ENCODE measurements at places on chromosomes 11 and 22.

DNA sequence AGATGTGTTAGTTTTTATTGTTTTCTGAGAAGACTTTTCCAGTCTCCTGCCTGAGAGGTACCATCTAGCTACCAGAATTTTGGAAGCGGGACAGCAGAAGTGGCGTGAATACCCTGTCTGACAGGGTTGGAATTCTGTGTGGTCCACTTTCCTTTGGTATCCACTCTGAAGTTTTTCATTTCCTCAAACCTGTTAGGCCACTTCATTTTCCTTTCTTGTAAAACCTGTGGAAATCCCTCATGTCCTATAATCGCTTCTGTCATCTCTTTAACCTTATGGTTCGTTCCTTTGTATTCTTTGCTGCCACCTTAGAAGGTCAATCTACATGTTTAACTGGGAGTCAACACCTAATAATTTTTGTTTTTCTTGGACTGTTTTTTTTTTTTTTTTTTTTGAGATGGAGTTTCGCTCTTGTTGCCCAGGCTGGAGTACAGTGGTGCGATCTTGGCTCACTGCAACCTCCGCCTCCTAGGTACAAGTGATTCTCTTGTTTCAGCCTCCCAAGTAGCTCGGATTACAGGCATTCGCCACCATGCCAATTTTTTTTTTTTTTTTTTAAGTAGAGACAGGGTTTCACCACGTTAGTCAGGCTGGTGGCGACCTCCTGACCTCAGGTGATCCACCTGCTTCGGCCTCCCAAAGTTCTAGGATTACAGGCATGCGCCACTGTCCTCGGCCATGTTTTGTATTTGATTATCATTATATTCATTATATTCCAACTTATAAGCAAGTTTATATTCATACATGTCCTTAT lies 7.1 kb downstream of the SFI1 start:
- no peak for DNase-seq

DNA sequence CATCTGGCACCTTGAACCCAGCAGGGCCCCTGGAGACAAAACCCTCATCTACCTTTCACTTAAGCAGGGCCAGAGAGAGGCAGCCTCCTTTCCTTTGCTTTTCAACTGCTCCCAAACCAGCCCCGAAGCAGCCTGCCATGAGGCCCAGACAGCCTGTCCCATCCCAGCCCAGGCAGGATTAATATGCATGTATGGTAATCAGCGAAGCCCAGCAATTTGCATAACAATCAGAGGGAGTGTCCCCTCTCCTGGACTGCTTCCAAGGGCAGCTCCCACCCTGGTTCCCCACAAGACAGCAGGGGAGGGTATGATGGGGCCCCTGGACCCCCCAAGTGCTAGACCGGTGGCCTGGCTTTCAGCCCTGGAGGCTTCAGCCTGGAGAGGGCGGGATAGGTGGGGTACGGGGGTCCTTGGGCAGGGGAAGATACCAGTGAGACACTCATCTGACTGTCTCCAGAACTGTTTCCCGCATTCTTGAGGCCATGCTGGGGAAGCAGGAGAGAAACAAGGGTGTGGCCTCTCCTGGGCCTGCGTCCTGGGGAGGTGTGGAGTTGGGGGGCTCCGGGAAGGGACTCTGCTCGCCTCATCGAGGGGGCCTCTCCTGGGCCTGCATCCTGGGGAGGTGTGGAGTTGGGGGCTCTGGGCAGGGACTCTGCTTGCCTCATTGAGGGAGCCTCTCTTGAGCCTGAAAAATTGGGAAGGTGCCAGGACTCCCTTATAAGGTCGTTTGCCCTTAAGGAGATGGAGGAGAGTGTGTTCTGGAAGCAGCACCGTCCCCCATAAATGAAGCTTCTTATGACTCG lies 93.2 kb upstream of the PRR5 start:
- DNase-seq: no peak

GRCh38 chr11:117230286-117230961 lies 1.4 kb downstream of the PCSK7 start:
- no peak for DNase-seq

- DNase-seq: no peak
Measured at GRCh38 chr11:120431633-120432032, 79.9 kb upstream of the GRIK4 start.

DNA sequence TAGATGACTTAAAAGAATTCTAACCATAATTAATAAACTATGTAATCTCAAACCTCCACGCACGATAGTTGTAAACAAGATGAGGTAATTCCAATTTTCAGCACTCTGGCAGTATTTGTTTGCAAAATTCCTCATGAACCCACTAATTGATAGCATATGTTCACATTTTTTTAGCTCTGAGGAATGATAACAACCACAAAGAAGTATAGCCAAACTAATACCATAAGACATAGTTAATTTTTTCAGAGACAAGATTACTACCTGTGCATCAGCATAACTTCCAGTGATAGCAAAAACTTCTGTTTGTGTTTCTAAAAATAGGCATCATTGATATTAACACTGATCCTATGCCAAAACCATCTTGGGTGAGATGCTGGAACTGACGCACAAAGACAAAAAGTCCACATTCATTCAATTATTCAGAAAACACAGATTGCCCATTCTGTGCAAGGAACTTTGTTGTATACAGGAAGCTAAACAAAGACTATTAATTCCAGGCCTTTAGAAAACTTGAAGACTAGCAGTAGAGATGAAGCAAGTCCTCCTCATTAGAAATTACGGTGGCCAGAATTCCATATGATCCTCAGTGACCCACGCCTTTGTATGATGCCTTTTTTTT lies 57.7 kb downstream of the PDGFD start:
- no peak for DNase-seq

DNA sequence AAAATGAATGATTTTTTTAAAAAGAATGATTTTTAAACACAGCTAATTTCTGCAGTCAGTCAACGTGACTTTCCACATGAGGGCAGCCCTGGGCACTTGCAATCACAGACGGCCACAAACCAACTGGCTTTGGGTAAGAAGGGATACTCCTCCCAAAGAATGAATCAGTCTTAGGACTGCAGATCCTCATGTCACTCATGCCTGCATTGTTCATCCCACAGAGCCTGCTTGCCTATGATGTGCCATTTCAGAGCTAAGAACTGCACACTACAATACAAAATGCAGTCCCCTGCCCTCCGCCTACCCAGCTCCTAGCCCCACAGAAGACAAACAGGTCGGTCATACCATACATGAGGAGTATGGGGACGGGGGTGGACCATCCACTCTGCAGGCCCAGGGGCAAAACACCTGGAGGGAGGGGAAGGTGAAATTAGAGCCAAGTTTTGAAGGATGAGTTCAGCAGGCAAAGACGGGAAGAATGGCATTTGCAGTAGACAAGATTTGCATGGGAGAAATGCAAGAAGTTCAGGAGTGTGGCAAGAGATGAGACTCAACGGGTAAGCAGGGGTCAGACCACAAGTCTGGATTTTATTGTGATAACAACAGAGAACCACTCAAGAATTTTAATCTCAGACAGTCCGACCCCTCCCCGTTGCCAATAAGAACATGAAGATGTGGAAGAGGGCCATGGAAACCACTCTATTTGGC lies 24.7 kb downstream of the PACSIN2 start:
- DNase-seq: no peak

- no peak for DNase-seq
Measured at GRCh38 chr11:71171576-71171975, 80.8 kb downstream of the SHANK2 start.

GRCh38 chr22:37092997-37093396 lies 16.5 kb downstream of the TMPRSS6 start:
- DNase-seq: no peak

GRCh38 chr11:10488934-10489691 lies 34.0 kb downstream of the AMPD3 start:
- no peak for DNase-seq

GRCh38 chr22:22168941-22169867 lies 75.4 kb upstream of the VPREB1 start:
- DNase-seq: no peak

DNA sequence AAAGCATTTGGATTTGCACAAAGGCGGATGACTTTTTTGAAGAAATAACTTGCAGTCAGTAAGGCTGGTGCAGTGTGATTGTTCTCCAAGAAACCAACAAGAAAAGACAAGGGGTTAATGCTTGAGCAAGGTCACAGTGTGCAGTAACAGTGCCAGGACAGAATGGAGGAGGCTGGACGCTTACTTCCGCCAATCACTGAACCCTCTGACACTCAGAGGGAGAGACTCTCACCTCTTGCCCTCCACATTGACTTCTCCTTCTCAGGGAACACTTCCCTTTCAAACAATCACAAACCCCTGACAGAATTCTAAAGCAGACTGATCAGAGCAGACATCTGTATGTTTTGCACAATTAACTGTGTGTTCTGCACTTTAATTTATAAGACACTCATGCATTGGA lies 228.4 kb downstream of the BLID start:
- DNase-seq: peak; percentile 29

DNA sequence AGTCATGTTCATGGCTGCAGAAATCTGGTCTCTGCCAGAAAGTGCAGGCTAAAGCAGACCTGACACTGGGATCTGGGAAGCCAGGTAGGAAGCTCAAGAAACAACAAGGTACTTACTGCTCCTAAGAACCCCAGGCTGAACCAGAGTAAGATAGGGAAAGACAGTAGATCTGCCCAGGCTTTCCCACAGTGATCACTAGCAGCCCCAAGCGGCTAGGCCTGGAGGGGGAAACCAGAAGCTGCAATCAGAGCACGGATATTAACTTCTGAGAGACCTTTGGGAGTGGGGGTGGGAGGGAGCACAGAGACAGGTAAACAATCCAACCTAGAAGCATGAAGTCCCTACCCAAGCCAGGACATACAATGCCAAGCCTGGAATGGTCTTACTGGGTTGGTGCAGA lies 135.2 kb upstream of the C11orf58 start:
- DNase-seq: no peak

DNA sequence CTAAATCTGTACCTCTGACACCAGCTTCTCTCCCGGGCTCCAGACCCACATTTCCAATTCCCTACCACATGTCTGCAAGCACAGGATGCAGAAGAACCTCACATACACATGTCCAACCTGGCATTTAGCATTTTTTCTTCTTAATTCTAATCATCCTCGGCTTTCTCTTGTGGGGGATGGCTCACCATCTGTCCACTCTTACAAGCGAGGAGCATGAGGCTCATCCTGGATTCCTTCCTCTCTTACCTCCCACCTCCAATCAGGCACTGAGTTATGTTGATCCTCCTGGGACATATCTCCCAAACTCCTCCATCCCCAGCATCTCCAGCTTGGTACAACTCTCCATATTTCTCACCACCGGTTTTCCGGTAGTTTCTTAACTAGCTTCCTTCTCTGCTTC lies 149.8 kb upstream of the LARGE1 start:
- DNase-seq: no peak

- no peak for DNase-seq
Measured at GRCh38 chr11:131483453-131483852, 113.0 kb downstream of the NTM start.

DNA sequence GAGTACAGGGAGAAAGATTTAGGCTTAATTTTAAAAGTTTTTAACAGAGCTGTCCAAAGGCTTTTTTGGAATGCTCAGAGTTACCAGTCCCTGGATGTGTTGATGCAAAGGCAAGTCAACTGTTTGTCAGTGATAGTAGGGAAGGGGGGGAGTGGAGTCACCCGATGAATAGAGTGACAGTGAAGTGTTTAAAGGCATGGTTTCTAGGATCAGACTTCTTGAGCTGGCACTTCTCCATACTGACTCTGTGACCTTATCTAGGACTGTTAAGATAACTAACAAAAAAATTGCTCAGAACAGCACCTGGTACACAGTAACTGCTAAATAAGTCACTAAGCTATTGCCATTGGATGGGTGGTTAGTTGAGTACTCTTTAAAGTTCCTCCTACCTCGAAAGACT lies 11.3 kb upstream of the RAG2 start:
- no peak for DNase-seq

DNA sequence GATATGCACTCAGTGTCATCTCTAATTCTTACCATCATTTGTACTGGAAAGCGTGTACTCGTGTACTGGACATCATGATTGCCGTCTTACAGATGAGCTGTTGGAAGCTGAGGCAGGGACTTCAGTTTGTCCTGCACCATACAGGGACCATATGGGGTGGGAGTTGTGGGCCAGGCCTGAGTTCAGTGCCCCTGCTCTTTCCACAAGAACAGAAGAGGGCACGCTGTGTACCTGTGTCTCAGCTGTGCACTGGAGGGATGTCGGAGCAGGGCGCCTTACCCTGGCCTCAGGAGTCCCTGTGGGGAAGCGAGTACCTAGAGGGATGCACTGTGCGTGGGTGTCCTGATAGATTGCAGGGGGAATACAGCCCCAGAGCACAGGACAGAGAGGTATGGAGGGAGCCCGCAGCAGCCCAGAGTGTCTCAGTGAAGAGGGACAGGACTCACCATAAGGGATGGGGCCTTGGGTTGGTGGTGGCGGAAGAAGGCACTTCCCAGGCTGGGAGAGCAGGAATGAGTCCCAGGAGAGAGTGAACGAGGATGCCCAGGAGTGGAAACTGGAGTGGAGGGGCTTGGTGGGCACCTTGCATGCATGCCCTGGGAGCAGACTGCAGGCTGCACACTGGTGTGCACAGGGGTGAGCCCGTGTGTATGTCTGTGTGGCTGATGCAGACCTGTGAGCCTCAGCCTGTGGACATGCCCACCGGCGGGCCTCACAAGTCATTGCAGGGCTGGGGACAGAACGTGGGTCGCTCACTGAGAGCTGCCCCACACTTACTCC lies 329.7 kb downstream of the TBC1D22A start:
- no peak for DNase-seq

DNA sequence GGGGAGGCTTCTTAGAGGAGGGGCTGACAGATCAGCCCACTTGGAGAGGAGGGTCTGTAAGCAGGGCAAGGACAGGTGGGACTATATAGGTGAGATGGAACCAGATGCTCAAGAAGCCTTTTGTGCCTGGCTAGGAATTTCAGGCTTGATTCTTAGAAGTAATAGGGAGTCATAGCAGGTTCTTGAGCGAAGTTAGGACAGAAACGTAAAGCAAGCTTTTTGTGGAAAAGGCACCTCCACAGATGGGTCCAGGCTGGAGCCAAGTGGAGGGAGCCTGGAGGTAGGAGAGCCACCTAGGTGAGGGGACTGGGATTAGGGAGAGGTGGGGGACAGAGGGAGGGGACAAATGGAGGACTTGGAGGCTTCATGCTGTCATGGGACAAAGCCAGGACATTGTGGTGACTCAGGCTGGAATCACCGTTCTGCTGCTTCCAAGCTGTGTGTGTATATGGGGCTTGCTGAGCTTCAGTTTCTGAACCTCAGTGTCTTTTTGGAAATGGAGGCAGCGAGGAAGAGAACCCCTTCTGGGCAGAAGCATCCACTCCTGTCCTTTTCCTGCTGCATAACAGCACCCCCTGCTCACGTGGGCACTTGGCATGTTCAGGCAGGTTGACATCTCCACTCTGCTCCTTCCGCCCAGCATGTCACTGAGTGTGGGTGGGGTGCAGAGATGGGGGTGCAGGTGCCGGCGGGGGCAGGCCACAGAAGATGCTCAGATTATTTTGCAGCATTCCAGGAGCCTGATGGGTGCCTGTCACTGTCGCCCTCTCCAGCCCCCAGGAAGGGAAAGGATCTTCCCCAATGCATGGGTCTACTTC lies 58.0 kb downstream of the MCM5 start:
- DNase-seq: no peak

DNA sequence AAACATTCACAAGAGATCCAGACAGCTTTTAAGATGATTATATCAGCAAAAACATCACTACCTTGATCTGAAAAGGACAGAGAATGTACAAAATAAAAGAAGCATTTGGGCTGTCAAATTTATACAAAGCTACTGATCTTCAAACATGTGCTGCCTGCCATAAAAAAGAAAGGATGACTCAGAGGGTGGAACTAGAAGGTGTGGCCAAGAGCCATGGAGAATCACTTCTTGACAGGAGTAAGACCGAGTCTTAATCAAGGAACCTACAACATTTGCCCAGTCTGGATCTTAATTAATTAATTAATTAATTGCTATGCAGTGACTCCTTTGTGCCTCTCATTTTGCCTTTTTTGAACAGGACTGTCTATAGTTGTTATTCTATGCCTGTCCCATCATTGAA lies 33.2 kb downstream of the C11orf96 start:
- DNase-seq: no peak

Measured in midbrain (tissue), 1 donor.